ENCODE measurements at places on chromosomes 5 and 9.

DNA sequence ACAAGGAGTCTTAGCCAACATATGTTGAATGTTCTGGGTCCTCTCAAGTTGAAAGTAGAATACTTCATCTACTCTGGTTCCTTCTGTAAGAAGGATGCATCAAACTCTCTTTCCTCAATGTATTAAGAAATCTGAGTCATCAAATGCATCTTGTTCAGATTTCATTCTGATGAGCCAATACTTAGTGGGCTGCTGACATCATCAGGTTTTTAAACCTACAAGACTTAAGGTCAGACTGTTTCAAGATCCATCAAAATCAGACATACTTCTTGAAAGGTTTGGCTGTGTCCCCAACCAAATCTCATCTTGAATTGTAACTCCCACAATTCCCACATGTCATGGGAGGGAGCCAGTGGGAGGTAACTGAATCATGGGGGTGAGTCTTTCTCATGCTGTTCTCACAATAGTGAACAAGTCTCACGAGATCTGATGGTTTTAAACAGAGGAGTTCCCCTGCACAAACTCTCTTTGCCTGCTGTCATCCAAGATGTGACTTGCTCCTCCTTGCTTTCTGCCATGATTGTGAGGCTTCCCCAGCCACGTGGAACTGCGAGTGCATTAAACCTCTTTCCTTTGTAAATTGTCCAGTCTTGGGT, 168.8 kb downstream of the RAPGEF6 start:
- no peak for DNase-seq

DNA sequence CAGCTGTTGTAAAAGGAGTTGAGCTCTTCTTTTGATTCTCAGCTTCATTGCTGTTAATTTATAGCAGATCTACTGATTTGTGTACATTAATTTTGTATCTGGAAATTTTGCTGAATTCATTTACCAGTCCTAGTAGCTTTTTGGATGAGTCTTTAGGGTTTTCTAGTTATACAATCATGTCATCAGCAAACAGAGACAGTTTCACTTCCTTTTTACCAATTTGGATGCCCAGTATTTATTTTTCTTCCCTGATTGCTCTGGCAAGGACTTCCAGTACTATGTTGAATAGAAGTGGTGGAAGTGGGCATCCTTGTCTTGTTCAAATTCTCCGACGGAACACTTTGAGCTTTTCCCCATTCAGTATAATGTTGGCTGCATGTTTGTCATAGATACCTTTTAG, 398.9 kb upstream of the POU5F2 start:
- DNase-seq, result no peak

GRCh38 chr5:101390151-101390908, 487.2 kb upstream of the ST8SIA4 start:
- no peak for DNase-seq

DNA sequence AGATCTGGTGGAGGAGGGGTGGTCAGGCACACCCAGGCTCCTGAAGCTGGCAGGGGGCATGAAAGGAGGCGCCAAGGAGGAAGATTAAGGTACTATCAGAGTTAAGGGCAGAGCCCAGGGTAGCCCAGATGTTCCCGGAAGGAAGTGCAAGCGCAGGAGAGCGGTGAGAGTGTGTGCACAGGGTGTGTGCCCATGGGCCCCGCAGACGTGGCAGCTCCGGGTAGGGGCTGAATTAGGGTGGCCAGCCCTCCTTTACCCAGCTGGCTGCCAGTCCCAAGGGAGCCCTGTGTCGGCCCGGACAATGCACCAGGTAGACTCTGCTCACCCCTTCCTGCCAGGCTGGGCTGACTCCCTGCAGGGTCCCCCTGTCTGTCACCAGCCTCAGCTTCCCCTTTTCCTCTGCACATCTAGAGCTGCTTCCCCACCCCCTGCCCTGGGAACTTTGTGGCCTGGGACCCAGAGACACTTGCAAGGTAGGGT, at the start of gene SMIM33:
Gene SMIM33, plus strand, starts transcription at position 184 of the 480 bp plus-strand sequence. Its CDS starts 118 bp downstream, at position 302.
- no peak for DNase-seq

GRCh38 chr9:130857864-130858738, 23.0 kb downstream of the ABL1 start:
- no peak for DNase-seq

DNA sequence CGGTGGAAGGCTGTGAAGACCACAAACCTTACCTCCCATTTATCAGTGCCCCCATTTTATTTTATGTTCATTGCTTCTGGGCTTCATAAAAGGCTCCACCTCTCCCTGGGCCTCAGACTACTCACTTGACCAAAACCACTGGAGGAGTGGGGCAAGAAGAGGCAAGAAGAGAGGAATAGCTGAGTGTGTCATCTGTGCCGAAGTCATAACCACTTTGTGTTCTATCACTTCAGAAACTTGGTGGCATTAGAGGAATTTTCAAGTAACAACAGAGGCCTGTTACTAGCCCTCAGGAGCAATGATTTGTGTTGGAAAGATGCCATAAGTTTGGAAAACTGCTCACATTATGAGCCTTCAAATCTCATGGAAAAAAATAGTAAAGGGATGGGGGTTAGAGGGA, 88.7 kb upstream of the PIK3R1 start:
- DNase-seq, result no peak

GRCh38 chr5:87103616-87104287, 163.9 kb upstream of the RASA1 start:
- DNase-seq, result no peak

- DNase-seq, result no peak
These were observed 326.8 kb downstream of the BNC2 start for GRCh38 chr9:16543686-16544085.

GRCh38 chr9:129202613-129203555, 24.8 kb upstream of the IER5L start:
- DNase-seq, result peak; percentile 80

DNA sequence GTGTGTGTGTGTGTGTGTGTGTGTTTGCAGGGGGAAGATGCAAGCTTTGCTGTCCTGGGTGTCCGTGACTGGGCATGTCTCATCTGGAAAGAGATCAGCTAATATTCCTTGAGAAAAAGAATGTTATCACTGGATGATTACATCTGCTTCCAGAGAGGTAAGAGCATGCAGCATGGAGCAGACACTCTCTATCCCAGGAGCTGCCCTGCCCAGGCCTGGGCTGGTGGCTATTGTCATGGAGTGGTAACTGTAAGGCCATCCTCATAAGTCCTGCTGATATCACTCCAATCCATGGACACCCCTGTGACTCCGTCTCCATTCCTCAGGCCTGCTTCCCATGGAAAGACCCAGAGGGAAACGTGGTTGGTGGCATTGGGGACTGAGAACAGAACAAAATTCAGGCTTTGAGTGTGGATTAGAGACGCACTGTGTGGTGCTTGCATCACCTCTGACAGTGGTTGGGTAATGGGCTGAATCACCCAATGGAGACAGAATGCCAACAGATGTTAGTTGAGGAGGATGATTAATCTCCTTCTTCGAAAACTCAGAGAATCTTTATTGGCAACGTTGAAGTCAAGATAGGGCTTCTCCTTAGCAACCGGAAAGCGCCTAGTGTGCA, 52.0 kb upstream of the KCNIP1 start:
- DNase-seq, result no peak

GRCh38 chr5:97365163-97365845, 182.3 kb upstream of the RIOK2 start:
- DNase-seq, result no peak

DNA sequence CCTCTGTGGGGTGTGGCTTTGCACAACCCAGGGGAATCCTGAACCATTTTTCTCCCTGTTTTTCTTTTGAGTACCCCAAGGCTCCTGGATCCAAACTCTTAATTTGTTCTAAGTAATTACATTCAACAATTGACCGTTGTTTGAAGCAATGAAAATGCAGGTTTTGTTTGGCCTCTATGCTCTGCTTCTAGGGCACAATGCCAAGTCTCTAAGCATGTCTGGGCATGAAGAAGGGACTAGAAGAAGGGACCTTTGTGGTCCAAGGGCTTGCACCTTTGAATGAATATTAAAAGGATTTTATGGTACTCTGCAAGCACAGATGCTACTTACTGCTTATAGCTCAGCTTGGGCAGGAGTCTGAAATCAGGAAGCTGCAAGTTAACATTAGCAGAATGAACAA, 6.6 kb upstream of the ENC1 start:
- no peak for DNase-seq

DNA sequence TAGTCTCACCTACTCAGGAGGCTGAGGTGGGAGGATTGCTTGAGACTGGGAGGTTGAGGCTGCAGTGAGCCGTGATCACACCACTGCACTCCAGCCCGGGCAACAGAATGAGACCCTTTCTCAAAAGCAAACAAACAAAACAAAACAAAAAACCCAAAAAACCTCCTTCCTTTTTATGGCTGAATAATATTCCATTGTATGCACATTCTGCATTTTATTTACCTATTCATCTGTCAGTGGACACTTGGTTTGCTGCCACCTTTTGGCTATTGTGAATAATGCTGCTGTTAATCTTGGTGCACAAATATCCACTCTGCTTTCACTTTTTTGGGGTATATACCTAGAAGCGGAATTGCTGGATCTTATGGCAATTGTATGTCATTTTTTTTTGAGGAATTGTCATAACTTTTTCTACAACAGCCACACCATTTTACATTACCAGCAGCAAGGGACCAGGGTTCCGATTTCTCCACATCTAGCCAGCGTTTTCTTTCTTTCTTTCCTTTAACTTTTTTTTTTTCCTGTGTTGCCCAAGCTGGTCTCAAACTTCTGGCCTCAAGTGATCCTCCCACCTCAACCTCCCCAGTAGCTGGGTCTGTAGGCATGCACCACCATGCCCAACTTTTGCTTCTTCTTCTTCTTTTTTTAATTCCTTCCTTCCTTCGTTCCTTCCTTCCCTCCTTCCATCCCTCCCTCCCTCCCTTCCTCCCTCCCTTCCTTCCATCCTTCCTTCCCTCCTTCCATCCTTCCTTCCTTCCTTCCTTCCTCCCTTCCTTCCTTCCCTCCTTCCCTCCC, 30.6 kb downstream of the NKX2-5 start:
- no peak for DNase-seq
